ENCODE measurements at places on chromosomes 4 and X.

GRCh38 chrX:38937926-38938325 is 136.7 kb downstream of the MID1IP1 start:
- no peak for DNase-seq

- no peak for DNase-seq
These were observed 51.9 kb downstream of the UBQLN2 start for GRCh38 chrX:56615282-56615681.

DNA sequence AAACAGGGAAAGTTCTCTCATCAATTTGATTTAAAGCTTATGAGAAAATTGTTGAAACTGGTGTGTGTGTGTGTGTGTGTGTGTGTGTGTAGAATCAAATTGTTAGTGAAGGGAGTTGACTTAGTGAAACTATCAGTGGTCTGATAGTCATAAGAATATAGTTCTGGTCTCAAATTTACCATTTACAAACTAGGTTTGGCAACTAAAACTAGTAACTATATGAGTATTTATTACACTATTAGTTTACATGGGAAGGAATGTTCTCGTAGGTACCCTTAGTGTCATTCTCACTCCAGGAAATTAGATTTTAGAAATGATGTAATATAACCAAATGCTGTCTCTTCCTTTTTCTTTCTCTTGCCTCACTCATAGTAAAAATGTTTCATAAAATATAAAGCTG is 11.9 kb downstream of the SULT1E1 start:
- no peak for DNase-seq

DNA sequence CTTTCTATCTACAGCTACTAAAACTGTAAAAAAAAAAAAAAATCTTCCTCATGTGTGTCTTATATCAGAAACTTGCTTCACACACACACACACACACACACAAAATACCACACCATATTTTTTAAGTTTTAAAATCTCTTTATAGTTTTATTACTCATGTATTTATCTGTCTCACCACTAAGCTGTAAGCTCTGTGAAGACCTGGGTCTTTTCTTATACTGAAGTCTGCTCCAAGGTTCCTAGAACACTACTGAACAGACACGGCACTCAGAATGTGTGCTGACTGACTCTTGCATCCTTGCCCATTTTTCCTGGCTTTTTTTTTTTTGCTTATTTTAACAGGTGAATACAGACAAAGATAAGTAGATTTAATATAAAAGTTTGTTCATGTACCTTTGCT is 135.6 kb upstream of the CXXC4 start:
- DNase-seq = no peak

- no peak for DNase-seq
These were observed 278.8 kb downstream of the CFAP299 start for GRCh38 chr4:80614319-80614718.

DNA sequence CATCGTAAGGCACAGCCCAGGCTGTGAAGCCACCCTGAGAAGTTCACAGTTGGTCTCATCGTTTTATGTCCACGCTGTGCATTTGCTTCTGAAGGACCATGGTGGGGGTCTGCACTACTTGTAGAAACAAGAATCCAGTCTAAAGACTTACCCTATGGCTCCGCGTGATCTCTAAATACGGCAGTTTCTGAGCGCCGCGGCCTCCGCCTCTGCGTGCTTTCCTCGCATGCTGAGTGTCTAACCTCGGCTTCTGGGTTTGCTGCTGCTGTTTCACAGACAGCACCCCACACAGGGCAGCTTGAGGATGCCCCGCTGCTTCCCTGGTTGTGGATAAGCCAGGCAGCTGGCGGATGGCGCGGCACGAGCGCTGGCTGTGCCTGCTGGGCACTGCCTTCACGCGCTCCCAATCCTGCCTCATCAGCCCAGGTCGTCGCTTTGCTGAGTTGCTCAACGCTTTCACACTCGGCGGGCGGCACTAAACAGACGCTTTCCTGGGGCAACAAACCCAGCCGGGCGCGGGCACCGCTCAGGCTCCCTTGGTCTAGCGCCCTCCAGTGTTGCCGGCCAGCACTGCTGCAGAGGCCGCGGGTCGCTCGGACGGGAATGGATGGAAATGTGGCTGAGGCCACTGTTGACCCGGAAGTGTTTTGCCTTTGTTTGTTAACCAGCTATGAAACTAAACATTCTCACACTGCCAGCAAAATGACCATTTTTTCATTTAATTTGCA is 39.2 kb downstream of the FGFRL1 start:
- no peak for DNase-seq

GRCh38 chrX:9337046-9337445 is 127.8 kb upstream of the TBL1X start:
- DNase-seq = no peak

DNA sequence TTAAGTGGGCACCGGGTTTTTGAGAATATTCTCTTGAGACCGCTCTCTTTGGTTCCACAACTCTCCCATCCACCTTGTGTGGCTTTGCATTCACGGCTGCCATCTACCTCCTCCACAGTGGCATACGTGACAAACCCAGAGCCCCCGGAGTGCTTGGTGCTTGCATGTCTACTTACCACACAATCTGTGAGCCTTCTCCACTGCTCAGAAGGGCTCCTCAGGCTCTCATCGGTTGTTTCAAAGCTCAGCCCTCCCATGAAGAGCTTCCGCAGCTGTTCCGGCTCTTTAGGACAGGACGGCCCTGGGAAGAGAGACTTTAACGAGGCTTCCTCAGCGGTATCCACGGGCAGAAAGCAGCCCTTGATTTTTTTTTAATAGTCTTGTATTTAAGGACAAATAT is 167.6 kb upstream of the ANK2 start:
- no peak for DNase-seq

DNA sequence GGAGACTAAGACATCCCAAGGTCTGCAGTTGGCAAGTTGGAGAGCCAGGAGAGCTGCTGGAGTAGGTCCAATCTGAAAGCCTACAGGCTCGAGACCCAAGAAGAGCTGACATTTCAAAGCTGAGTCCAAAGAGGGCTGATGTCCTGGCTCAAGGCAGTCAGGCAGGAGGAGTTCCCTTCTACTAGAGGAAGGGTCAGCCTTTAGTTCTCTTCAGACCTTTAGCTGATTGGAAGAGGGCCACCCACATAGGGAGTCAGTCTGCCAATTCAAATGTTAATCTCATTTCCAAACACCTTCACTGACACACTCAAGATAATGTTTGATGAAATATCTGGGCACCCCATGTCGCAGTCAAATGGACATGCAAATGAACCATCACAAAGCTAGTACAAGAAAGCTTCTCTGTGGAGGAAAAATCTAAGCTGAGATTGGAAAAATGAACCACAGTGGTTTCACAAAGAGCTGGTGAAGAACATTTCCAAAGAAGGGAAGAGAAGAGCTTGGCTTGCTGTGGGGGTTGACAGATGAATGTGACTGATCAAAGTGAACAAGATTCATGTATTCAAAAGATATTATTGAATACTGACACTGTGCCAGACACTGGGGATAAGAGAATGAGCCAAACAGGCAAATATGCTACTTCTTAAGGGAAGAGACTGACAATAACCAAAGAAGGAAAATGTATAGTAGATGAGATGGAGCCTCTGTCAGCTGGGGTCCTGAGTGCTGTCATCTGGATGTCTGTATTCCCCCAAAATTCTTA is 61.2 kb downstream of the STK32B start:
- DNase-seq = no peak

DNA sequence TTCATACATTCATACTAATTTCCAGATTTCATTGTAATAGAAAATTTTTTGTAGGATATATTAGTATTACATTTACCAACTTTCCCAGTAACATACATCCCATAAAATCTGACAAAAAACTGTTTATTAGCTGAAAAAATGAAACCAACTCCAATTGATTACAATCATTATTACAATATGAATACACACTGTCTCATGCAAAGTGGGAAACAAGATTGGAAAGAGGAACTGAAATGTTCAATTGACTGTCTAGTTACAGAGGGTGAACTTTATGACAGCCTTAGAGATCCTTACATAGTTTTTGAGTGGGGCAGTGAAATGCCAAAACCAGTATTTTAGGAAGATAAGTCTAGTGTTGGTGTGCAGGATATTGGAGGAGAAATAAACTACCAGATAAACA is 2.3 kb upstream of the AMBN start:
- no peak for DNase-seq

DNA sequence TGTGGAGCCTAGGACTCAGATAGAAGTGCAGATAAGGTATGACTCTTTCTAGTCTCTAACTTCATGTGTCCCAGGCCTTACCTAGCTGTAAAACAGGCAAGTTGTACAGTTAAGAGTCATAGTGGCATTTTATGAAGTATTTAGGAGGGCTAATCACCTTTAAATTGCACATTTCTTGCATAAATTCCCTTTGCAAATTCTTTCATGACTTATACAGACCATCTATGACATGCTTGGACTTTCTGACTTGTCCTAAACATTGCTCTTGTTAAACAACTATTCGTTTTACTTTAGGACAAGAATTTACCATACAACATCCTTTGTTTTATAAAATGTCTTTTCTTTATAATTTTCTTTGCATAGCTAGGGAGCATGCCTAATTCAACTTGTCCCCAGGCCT is 7.8 kb upstream of the RRAGB start:
- no peak for DNase-seq

DNA sequence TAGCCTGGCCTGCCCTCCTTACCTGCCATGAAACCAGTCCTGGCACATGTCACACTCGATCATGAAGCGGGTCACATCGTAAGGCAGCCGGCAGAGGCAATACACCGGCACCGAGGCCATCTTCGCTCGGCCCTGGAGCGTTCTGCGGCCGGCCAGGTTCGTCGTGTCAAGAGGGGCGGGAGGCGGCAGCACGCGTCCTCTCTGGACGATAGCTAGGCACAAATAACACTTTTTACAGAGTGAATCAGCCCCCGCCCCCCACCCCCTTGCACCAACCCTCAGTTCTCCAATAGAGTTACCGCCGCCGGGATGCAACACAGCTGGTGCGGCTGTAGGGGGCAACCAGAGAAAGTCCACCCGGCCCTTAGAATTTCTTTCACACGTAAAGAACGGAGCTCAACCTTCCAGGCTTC is 1.7 kb downstream of the PHF8 start:
- no peak for DNase-seq

- DNase-seq = no peak
These were observed 40.9 kb upstream of the STS start for GRCh38 chrX:7106649-7107048.

DNA sequence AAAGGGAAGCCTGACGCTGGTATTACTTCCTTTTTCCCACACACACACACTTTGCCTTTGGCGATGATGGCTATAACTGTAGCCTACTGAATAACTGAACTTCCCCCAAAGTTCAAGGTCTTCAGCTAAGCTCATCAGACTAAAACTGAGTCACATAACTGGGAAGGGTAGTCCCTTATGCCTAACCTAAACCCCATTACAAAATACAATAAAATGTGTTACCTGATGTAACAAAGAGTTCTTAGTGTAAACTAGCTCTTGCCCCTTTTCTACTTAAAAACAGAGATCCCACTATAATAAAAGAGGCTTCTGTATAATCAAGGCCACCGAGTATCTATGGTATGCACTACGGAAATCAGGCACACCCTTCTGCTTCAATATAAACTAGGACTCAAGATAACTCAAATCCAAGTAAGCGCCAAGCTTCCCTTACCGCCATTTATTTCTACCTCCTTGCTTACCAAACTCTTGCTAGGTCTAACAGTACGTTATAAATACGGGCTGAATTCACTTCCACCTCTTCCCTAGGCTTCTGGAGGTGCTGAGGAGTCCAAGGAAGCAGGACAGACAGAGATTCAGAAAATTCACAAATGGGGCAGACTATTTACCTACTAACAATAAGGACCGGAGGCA is 2.4 kb downstream of the OTUD4 start:
- DNase-seq = no peak

DNA sequence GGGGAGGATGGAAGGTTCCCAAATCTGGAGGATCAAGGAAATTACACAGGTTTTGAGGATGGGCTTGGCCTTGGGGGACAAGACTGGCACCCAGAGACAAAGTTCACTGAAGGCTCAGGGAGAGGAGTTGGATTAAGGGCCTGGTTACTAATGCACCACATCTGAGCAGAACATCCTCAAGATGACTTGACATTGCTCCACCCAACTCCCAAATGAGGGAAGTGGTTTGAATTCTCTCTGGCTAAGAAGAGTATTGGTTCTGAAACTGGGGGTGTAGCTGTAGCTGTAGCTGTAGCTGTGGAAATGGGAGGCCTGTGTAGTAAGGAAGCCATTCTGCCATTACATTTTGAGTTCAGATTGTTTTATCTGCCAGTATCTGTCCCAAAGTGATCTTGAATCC is 129.4 kb downstream of the RASL11B start:
- no peak for DNase-seq

- DNase-seq = no peak
These were observed 12.2 kb upstream of the KCNIP4 start for GRCh38 chr4:21960793-21961192.

DNA sequence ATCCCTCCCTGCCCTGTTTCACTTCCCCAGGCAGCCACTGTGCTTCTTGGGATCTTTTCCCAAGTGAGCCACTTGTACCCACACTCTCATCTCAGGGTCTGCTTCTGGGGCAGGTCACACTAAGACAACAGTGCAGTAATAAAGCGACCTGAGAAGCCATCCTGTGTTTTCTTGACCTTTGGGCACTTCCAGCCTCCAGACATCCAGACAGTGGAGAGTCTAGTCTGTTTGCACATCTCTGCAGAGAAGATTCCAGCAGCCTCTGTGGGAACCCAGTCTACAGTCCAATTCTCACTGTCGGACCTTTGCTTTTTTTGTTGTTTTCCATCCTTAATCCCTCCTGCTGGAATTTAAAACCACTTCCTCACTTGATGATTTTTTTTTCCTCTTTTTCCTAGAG is 50.3 kb upstream of the ATP6AP2 start:
- DNase-seq = no peak
